ENCODE measurements at places on chromosomes 12 and 14.
A peak's percentile ranks its signal among the peaks of the same experiment; 100 is the strongest.

GRCh38 chr12:22473212-22473611, 71.1 kb downstream of the C2CD5 start:
- H3K27ac ChIP-seq = no peak overlapping the region
- no peak overlapping the region for H3K4me3 ChIP-seq
- peaks cover 7% of the 10 kb centered on the region for H3K4me1 ChIP-seq
- DNase-seq = no peak
- H3K36me3 ChIP-seq = peaks cover 32% of the 10 kb centered on the region

- no peaks in the 10 kb centered on the region for H3K27me3 ChIP-seq
- DNase-seq = no peak
- H3K4me3 ChIP-seq = no peak overlapping the region
These were observed 305.6 kb downstream of the RAD51B start for GRCh38 chr14:68124979-68125731.

GRCh38 chr12:62191491-62192179, 68.6 kb upstream of the USP15 start:
- peaks cover 30% of the 10 kb centered on the region for H3K4me1 ChIP-seq
- peak; percentile 40 for DNase-seq
- peaks cover 1% of the 10 kb centered on the region for H3K36me3 ChIP-seq
- no peak overlapping the region for H3K27ac ChIP-seq

GRCh38 chr14:74799765-74800164, 36.6 kb downstream of the YLPM1 start:
- H3K4me3 ChIP-seq = no peak overlapping the region
- peaks cover 7% of the 10 kb centered on the region for H3K4me1 ChIP-seq
- DNase-seq = no peak
- no peaks in the 10 kb centered on the region for H3K27me3 ChIP-seq
